ENCODE measurements at places on chromosomes 13 and 19.

GRCh38 chr13:34335014-34336007 lies 517.4 kb downstream of the RFC3 start:
- DNase-seq: no peak

DNA sequence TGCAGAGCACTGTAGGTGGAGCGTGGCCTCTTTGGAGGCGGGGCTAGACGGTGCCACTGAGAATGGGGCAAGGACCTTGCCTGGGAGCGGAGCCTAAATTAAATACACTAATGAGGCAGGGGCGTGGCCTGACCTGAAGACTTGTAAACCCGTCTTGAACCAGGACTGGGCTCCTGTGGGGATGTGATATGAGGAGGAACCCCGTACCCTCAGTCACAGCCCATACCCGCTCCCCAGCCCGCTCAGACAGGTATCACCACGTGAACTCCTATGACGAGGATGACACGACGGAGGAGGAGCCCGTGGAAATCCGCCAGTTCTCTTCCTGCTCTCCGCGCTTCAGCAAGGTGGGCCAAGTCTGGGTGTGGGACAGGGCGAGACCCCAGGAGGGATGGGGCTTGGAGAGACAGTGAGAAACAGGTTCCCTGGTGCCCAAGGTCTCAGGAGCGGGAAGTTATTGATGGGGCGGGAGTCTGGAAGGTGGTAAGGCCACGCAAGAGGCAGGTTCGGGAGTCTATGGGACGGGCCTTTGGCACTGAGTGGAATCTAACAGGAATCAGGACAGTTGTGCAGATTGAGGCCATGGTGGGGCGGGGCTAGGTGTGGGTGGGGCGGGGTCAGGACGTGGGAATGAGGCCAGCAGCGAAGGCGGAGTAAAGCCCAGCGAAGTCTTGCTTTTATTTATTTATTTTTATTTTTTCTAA lies 14.7 kb downstream of the DNASE2 start:
- DNase-seq: no peak

DNA sequence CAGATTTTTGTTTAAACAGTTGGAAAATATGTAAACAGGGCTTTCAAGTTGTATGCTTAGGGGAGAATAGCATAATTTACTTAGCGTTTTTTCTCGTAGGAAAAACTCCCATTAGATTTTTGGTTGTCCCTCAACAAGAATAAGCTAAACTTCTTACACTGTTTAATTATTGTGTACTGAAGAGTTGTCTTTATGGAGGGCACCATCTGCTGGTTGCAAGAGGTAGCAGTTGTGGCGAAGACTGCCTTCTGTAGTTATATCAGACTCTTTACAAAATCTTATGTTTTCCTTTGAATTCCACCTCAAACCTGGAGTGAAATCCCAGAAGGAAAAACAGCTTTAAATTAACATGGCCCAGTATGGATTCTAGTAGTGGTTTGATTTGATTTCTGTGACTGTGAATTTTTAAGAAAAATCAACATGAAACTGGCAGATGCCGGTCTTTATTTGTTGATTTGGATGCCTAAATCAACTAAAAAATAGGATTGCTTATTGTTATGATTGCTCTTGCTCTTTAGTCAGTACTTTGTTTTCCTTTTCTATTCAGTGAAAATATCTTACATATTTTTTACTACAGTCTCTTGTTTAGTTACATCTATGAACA lies 53.4 kb downstream of the PDS5B start:
- DNase-seq: peak; percentile 44

DNA sequence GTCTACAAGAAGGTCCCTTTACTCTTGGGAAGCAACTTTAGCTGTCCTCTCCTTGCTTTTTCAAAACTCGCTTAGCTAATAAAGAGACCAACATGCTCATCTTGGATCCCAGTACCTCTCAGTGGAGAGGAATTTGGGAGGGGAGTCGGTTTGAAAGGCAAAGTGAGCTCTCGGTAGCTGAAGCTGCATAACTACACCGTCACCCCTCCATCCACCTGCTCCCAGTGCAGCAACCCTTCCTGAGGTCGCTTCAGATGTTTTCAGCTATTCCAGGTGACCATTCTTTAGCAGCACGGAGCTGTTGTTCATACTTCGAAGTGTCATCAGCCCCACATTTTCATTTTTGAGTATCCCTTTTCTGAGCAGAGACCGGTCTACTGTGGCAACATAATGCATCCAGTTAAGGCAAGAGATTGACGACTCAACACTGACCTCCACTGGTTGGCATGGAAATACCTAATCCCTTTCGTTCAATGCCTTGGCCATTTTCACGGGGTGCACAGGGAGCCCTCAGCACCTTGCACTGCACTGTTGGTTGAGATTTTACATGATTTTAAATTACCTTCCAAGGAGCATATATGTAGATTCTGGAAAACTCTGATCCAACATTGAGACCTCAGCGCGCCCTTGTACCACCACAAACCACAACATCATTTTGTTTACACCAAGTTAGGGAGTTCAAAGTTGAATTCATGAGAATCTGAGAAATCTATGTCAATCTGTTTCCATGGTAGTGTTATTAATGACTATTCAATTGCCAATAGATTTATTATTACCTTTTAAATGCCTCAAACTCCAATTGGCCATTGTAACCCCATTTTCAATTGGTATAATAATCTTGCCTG lies 42.2 kb downstream of the DLEU7 start:
- DNase-seq: peak; percentile 52

GRCh38 chr13:66138172-66138811 lies 1091.8 kb downstream of the PCDH9 start:
- no peak for DNase-seq

- no peak for DNase-seq
These were observed 47.4 kb upstream of the UBAC2 start for GRCh38 chr13:99153219-99153618.
